ENCODE measurements at places on chromosomes 5 and 9.

- no peak for DNase-seq
Measured at GRCh38 chr9:75365196-75365595, 276.9 kb downstream of the OSTF1 start.

DNA sequence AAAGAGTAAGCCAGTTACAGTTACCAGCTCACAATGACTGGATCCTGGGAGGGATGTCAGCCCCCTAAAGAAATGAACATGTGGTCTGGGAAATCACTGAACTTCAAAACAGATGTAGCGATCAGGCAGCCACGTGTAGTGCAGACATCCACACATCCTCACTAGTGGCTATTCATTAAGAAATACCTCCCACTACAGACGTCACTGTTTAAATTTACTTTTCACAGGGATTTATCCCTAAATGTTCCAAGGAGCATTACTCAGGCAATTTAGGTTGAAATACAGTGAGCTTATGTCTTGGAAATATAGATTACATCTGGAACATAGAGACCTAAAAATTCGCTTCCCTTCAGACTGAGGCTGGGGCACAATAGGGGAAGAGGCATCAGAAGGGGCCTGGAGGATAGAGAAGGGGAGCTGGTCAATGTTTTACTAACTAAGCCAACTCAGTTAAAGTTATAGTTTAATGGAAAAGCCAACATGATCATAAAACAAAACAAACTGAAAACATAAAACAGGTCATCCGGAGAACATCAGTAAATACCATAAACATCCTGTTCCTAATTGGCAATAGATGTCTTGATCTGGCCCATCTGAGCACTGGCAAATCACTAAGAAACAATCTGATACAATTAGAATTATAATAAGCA lies 92.3 kb downstream of the FANCC start:
- no peak for DNase-seq

GRCh38 chr5:166276006-166276405 lies 2015.4 kb upstream of the WWC1 start:
- DNase-seq, result no peak

GRCh38 chr9:74951725-74952151 lies 974 bp downstream of the C9orf40 start:
- DNase-seq, result peak; percentile 86

Measured in retina (tissue), 1 donor.